ENCODE measurements at places on chromosomes 11 and 22.

DNA sequence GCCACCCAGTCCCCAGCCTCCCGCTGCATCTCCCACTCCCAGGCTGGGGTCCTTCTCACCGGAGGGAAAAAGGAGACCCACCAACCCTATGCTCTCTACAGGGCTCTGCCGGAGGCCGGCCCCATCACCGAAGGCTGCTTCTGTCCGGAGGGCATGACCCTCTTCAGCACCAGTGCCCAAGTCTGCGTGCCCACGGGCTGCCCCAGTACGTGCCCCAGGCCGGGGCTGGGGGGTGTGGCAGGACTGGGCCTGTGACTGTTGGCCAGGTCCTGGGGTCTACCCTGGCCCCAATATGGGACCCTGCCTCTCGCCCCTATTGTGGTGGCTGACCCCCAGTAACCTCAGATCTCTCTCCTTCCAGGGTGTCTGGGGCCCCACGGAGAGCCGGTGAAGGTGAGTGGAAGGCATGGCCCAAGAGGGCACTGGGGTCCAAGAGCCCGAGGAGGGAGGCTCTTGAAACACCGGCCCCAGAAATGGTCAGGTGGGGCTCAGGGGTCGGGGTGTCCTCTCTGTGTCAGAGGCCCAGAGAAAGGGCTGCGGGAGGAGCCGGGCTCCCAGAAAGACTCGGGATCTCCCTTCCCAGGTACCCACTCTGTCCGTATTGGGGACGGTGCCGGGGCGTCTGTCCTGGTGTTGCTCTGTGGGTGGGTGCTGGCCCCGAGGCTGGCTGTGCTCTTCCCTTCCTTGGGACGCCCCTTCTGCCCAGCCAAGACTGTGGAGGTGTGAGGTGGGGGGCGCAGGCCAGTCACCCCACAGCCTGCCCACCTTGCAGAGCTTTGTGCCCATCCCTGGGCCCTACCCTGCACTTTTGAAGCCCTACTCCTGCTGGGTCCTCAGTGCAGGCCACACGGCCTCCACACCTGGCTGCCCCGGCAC lies 26.1 kb upstream of the MUC5B start:
- no peak for DNase-seq

DNA sequence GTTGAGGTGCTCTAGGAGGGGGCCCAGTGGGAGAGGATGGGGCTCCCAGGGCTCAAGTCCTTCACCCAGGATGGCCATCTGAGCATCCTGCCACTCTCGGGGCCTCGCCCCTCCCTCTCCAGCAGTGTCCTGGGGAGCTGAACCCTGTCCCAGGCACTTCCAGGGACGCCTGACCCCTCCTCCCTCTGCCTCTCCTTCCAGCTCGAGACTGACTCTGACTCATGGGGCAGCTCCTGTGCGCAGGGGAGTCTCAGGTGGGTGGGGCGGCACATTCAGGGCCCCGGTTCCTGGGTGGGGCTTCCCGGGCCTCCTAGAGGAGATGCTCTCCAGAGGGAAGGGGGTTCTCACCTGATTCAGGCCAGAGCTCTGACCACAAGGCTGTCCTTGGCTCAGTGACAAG lies 77.1 kb upstream of the IGLL5 start:
- no peak for DNase-seq

DNA sequence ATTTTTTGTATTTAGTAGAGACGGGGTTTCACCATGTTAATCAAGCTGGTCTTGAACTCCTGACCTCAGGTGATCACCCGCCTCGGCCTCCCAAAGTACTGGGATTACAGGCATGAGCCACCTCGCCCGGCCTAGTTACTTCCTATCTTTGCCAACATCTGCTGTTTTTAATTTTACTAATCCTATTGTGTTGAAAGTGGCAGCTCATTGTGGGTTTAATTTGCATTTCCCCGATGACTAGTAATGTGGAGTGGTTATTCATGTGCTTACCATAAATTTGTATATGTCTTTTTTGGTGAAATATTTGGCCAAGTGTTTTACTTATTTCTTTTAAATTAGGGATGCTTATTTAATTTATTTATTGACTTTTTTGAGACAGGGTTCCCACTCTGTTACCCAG lies 74.2 kb upstream of the SLC25A18 start:
- no peak for DNase-seq

GRCh38 chr11:67252831-67253239 lies 13.4 kb upstream of the GRK2 start:
- peak; percentile 36 for DNase-seq

GRCh38 chr11:114511538-114511937 lies 48.1 kb downstream of the NXPE1 start:
- DNase-seq: no peak

All from IMR-90 (cell line).